ENCODE measurements at places on chromosomes 2 and 18.
A peak's percentile ranks its signal among the peaks of the same experiment; 100 is the strongest.

DNA sequence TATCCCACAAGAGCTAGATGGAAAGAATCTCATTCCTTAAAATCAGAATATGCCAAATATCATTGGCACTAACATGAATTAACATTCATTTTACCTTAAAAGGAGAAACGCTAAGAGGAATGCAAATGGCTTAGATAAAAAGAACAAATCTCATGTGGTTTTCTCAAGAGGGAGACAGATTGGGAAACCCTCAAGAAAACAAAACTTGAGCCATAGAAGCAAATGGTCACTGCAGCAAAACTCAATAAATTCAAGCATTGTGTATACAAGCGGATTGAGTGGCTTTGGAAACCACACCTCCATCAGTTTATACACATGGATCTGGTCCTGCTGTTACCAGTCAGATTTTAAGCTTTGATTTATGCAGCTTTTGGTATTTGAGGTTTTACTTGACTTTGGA is 1331.8 kb upstream of the ZEB2 start:
- no peak for DNase-seq

DNA sequence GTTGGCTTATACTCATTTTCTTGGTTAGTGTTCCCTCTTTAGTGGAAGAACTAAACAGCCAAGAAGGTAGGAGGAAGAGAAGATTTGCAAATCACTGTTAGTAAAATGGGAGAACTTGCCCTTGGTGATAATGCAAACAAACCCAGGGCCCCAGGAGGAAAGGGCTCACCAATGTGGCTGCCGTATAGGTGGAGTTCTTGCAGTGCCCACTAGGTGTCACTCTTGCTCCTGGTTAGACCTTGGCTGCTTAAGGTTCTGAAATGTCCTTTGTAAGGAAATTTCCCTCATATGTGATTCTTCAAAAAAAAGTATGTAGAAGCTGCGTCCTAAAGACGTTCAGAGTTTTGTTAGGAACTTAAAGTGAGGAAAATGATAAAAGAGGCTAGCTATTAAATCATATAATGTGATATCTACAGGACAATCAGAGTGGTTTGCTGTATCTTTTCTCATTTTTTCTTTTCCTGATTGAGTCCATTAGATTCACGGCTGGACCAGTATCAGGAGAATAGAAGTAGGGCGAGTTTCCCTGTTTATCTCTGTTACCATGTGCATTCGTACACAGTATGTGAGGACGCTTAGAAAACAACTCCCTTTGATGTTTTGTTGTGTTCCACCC is 48.6 kb downstream of the RPIA start:
- DNase-seq: peak; percentile 79

DNA sequence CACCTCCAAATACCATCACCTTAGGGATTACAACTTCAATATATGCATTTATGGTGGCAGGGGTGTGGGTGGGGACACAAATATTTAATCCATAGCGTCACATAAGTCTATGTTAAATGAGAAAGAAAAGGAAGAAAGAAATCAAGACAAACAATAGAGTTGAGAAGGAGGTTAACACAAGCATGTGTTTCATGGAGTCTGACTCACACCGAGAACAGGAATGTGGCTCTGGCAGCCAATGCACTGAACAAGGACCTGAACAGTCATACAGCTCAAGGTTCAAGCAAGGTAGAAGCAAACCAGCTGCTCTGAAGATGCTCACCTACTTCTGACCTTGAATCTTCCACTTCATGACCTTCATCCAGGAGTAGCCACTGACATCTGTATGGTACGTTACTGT is 36.2 kb upstream of the LPIN1 start:
- DNase-seq: no peak

GRCh38 chr2:106972782-106973181 is 86.8 kb upstream of the ST6GAL2 start:
- no peak for DNase-seq

DNA sequence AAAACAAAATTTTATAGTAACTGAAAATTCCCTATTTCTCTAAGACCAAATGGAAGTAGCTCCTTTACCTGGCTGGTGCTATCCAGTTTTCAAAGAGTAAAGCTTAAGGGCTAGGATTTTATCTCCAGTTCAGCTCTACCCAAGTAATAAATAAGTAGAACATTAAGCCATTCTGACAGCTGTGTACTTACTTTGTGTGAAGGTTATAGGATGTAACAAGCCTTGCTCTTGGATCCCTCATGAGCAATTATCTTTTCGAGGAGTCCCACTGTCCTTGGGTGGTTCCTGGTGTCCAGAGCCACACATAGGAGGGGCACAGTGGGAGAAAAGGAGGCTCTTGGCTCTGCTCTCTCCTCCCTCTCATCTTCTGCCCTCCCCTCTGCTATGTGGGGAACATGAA is 45.5 kb downstream of the KIF5C start:
- DNase-seq: no peak

GRCh38 chr2:85945586-85945985 is 56.8 kb upstream of the ST3GAL5 start:
- no peak for DNase-seq

DNA sequence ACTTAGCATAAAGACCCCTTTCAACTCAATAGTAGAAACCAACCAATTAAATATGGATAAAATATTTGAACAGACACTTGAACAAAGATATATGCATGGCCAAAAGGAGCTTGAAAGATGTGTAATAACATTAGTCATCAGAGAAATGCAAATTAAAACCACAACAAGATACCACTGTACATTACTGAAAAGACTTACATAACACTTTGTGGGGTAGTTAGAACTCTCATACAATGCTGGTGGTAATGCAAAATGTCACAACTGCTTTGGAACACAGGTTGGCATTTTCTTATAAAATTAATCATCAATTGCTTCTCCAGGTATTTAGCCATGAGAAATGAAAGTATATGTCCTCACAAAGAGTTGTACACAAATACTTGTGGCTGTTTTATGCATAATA is 60.7 kb downstream of the TTC27 start:
- DNase-seq: peak; percentile 18

DNA sequence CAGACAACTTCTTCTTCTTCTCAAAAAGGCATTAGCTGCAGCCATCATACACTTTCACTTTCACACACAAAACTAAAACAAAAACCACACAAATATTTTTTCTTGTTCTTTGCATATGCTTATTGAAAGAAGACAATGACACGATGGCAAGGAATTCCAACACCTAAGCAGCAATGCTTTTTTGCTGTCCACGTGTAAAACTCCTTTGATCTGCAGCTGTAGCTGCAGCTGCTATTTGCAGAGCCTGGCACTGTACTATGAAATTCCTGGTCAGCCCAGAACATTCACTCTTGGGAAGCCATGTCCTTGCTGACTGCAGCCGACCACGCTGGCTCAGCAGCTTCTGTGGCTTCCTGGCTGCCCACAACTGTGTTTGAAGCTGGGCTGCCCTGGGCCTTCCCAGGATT is 316.2 kb downstream of the CDH2 start:
- no peak for DNase-seq

- DNase-seq: no peak
These were observed 125.7 kb downstream of the EIPR1 start for GRCh38 chr2:3251946-3252345.

DNA sequence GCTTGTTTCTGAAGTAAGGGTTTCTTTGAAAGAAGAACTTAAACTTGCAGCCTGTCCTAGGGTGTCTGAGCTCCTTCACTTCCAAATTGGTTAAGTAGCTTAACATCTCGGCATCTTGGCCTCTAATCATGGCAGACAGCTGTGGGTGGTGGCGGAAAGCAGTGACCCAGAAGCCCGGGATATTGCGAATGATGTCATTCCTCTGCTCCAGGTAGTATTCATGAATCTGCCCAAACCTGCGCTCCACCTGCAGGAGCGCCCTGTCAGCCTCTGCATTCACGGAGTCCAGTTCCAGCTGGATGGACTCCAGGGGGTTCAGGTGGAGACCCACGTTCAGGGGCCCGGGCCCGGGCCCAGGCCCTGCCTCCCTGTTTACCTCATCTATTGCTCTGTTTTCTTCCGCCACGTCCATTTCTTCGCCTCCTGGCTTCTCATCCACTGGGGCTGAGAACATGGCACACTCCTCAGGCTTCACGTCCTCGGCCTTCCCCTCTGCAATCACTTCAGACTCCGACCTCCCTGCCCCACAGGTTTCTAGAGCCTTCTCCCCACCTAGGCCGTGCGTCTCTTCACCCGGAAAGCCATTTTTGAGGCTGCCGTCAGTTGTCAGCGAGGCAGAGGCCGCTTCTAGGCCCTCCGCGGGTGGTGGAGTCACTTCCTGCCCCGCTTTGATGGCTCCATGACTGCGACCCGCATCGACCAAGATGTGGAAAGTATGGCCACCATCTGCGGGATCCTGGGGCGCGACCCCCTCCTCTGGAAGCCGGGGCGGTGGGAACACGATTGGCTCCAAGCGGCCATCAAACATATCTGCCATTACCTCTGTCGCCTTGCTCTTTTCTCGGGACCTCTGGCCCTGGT is 569 bp downstream of the TSPYL6 start:
- no peak for DNase-seq

DNA sequence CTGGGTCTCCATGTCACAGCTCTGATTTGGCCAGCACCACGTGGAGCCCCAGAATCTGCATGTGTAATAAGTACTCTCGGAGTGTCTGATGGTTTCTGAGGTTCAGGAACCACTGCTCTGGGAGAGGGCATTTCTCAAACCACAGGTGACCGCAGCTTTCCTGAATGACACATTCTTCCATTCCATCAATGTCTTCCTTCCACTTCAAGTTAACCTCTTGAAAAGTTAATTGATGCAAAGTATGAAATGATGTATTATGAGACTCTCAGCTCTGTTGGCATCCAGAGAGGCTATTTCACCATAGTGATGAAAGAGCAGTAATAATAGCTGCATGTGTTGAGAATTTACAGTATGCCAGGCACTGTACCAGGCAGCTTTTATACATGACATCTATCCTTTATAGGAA is 61.3 kb upstream of the CRIM1 start:
- peak; percentile 46 for DNase-seq

DNA sequence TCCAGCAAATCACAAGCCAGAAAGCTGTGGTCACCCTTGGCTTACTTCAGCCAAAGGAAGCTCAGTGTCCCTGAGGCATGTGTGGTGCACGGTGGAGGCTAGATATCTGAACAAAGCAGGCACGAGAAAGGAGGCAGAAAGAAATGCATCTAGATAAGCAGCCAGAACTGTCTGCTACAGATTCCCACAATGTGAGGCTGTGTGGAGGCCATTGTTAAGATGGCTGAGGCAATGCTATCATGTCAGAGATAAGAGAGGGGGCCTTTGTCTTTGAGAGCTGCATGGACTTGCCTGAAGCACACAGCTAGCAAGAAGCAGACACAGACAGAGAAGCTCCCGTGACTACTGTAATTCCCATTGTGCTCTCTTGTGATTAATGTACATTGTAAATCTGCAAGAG is 110.5 kb upstream of the LYPD6 start:
- no peak for DNase-seq

DNA sequence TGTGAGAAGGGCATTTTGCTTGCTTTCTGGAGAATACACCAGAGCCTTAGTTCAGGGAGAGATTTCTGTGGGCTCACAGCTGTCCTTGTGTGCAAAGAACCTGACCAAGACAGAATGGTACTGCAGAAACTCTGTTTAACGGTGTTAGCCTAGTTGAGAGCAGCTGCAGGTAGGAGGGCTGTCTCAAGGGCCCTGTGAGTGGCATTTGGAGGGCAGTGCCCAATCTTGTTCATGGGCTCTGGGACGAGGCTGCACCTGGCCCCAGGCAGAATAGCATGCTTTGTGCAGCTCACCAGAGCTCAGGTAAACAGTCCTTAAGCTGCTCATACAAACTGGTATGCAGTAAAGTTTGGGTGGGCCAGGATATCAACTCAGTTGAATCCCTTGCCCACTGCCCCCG is 16.9 kb upstream of the RGPD4 start:
- DNase-seq: no peak

DNA sequence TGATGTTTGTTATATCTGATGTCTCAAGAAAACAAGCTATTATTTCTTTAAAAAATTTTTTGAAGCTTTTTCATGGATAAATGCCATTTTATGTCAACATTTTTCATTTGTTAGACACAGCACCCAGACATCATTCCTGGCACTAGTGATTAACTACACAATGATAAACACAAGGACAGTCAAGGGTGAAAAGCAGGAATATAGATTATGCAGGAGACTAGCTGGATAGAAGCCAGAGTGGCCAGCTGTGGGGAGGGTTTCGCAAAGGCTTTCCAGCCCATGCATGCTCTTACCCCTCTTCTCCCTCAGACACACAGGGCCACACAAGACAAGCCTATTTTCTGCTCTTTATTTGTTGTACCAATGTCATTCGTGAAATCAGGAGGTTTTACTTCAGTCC is 127.1 kb upstream of the TTC39C start:
- no peak for DNase-seq

- peak; percentile 15 for DNase-seq
These were observed 306.5 kb upstream of the TNP1 start for GRCh38 chr2:217166241-217166850.

DNA sequence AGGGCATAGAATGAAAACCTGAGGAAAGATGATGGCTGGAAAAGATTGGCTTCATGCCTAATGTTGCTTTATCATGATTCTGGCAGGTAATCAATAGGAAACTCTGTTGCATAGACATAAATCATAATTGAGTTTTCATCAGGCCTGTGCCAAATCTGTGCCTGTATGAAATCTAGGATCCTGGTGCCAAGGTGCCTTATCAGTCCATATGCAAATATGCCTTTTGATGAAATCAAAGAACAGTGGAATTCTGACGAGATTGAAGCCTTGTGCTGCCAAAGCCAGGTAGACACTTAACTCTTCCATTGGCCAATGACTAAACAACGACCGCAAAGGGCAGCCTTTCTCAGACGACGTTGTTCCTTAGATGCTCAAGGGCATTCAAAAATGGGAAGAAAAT is 170.0 kb upstream of the CRIM1 start:
- no peak for DNase-seq

Measured in activated CD4-positive, alpha-beta T cell treated with anti-CD3 and anti-CD28 coated beads, Interleukin-2, Interleukin-6, amounts not matched to agents 100 ng/mL and 50 ng/mL, durations not matched to agents 16 hours and 8 hours (primary cell).